ENCODE measurements at places on chromosomes 6 and 20. TPM values are rescaled to one million over a fixed set of nuclear protein-coding genes. Genes with fewer than 3 reads are reported as not detected.

DNA sequence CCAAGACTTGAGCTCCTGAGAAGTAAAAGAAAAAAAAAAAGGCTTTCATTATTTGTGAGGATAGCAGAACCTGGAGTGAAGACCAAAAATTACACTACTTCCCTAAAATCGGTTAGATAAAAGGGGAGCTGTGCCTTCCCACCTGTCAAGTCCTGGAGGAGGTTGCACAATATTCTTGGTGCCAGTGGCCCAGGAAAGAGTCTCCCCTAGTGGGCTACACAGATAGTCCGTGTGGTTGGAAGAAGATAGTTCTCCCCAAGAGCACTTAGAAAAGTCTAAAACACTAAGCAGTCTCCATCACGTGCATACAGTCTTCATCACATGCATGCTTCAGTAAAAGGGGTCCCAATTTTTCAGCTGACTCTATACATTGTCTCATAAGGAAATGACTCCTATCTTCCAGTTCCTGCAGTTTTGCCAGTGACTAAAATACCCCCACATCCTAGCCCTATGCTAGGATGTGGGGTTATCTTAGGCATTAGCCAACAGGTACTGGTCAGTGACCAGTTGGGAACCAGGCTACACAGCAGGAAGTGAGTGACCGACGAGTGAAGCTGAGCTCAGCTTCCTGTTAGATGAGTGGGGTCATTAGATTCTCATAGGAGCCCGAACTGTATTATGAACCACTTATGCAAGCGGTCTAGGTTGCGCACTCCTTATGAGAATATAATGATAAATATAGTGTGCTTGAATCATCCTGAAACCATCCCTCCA, 199.5 kb upstream of the FAM83B start:
- H3K27me3 ChIP-seq, result no peaks in the 10 kb centered on the region
- no peaks in the 10 kb centered on the region for H3K36me3 ChIP-seq
- H3K4me3 ChIP-seq, result no peak overlapping the region
- DNase-seq, result no peak
- H3K27ac ChIP-seq, result no peak overlapping the region
- H3K4me1 ChIP-seq, result no peaks in the 10 kb centered on the region

DNA sequence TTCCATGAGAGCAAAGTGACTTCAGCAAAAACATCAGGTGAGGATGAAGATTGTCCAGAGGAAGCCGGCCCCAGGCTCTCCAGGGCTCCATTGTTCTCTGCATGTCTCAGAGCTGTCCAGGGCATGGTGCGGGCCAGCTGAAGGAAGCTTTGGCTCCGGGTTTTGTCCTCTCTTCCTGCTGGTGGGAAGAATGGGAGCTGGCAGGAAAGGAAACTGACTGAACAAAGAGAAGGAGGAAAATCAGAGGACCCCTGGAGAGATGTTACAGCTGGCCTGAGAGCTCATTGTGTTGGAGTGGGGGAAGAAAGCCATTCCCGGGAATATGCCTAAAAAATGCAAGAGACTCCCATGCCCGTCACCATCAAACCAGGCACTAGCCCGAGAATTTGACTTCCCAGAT, 27.1 kb downstream of the PRND start:
- no peaks in the 10 kb centered on the region for H3K36me3 ChIP-seq
- H3K27me3 ChIP-seq, result no peaks in the 10 kb centered on the region
- H3K4me3 ChIP-seq, result no peak overlapping the region
- no peak overlapping the region for H3K27ac ChIP-seq
- DNase-seq, result no peak
- no peaks in the 10 kb centered on the region for H3K4me1 ChIP-seq

- H3K27me3 ChIP-seq, result no peaks in the 10 kb centered on the region
- no peaks in the 10 kb centered on the region for H3K36me3 ChIP-seq
- H3K4me1 ChIP-seq, result peaks cover 26% of the 10 kb centered on the region
- DNase-seq, result no peak
These were observed 8.6 kb upstream of the STX16 start for GRCh38 chr20:58642441-58642840.

DNA sequence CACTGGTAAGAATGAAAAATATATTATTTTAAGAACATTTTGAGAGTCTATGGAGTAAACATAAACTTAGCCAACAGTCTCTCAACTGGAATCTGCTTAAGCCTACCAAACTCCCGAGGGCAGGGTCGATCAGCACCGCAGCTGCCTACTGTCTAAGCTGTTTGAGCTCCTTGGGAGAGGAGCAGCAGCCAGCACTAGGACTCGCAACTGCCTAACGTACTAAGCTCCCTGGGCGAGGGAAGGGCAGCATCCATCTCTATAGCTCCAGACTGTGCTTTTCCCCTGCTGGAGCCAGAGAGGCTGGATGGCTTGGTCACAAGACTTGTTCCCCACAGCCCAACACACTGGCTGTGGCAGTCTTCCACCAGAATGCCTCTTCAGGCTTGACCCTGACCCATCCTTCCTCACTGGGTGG, 96.4 kb downstream of the MOXD1 start:
- H3K4me1 ChIP-seq, result no peaks in the 10 kb centered on the region
- no peaks in the 10 kb centered on the region for H3K36me3 ChIP-seq
- H3K4me3 ChIP-seq, result no peak overlapping the region
- no peaks in the 10 kb centered on the region for H3K27me3 ChIP-seq

DNA sequence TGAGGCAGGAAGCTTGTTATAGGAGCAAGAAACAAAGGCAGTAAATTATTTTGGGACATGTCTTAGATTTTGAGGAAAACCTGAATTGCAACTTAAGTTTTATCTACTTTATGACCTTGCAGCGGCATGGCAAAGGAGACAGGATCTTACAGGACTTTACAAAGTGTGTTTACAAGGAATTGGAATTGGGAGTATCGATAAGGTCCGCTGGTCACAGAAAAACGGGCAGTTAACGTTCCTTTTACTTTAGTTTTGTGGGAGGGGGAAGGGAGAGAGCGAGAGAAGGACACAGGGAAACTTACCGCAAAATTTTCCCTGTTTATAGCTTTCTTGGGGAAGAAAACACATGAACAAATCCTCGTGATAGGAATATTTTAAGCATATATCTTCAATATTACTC, 1607.2 kb downstream of the GRIK2 start:
- no peak for DNase-seq
- no peak overlapping the region for H3K27ac ChIP-seq

GRCh38 chr6:166814390-166814789, 142.0 kb downstream of the RNASET2 start:
- DNase-seq, result peak; percentile 53
- no peak overlapping the region for H3K4me3 ChIP-seq
- no peaks in the 10 kb centered on the region for H3K4me1 ChIP-seq
- no peaks in the 10 kb centered on the region for H3K27me3 ChIP-seq
- no peak overlapping the region for H3K27ac ChIP-seq
- no peaks in the 10 kb centered on the region for H3K36me3 ChIP-seq

DNA sequence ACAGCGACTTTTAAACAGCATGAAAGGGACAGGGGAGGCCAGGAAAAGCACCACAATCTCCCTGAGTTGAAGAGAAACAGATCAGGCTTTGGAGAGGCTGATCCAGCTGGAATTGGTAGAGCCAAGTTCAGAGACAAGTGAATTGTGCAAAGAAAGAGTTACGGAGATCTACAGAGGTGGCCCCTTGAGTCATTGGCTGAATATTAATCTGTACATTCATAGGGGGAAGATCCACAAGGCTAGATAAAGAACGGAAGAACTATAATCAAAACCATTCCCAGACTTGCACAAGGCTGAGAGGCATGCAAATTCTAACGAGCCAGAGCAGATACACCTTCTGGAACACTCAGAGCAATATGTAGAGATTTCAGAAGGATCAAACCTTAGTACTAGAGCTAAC, 14.2 kb upstream of the FOXQ1 start:
- no peak overlapping the region for H3K27ac ChIP-seq
- peak; percentile 57 for DNase-seq
- H3K27me3 ChIP-seq, result no peaks in the 10 kb centered on the region
- peaks cover 5% of the 10 kb centered on the region for H3K4me1 ChIP-seq
- no peaks in the 10 kb centered on the region for H3K36me3 ChIP-seq
- H3K4me3 ChIP-seq, result no peak overlapping the region

DNA sequence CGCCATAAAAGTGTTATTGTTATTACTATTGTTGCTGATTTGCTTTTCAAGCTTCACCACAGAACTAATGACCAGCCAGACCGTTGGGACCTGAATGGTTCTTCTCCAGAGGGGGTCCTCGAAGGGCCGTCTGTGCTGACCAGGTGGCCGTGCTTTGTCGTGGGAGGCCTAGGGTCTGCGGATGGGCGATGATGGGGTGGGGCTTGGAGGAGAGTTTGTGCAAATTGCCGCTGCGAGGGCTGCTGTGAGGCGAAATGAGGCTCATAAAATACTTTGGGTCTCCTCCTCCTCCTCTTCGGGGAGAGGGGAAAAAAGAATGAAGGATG, 6.0 kb upstream of the ZBTB22 start:
- H3K27ac ChIP-seq, result peak overlapping the region; percentile 86
- H3K4me3 ChIP-seq, result peak overlapping the region; percentile 67
- H3K4me1 ChIP-seq, result peaks cover 49% of the 10 kb centered on the region
- H3K36me3 ChIP-seq, result peaks cover 27% of the 10 kb centered on the region
- no peaks in the 10 kb centered on the region for H3K27me3 ChIP-seq

DNA sequence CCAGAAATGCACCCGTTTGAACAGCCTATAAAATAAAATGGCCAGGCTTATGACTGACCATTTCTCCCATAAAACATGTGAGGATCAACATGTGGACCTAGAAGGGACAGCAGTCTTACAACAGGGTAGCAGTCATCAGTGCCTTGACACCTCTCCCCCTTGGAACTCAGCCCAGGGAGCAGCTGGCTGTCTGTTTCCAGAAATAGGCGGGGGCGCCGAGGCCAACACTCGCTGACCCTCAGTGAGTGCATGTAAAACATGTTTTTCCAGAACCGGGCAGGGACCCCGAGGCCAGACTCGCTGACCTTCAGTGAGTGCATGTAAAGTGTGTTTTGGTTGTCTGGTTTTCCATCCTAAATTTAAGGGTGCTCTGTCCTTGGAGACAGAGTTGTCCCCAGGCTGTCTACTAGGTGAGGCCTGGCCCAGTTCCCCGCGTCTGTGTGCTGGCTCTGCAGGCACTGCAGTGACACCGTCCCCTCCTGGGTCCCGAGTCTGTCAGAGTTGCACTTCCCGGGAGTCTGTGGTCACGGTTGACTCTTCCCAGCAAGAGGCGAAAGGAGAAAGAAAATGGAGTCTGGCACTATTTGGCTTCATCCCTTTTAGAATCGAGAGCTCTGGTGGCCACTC, 19.8 kb upstream of the ADRM1 start:
- no peaks in the 10 kb centered on the region for H3K4me1 ChIP-seq
- no peaks in the 10 kb centered on the region for H3K27me3 ChIP-seq
- H3K27ac ChIP-seq, result no peak overlapping the region
- H3K36me3 ChIP-seq, result peaks cover 87% of the 10 kb centered on the region
- DNase-seq, result no peak

GRCh38 chr6:122154155-122154554, 245.3 kb upstream of the HSF2 start:
- no peak overlapping the region for H3K27ac ChIP-seq
- H3K27me3 ChIP-seq, result no peaks in the 10 kb centered on the region
- peaks cover 2% of the 10 kb centered on the region for H3K4me1 ChIP-seq
- H3K36me3 ChIP-seq, result no peaks in the 10 kb centered on the region
- DNase-seq, result no peak

Gene PCIF1
- total RNA-seq, result 36.4 TPM

Gene SPEF1
- not detected for total RNA-seq

Gene TINAG
- total RNA-seq, result not detected

Gene CDSN
- not detected for total RNA-seq

Gene GTSF1L
- total RNA-seq, result not detected

Gene GINS1
- total RNA-seq, result 0.52 TPM

Gene RSPO4
- total RNA-seq, result 0.42 TPM
